ENCODE measurements at places on chromosomes 7 and 10. TPM values are rescaled to one million over a fixed set of nuclear protein-coding genes. Genes with fewer than 3 reads are reported as not detected.

GRCh38 chr10:47371629-47372485 is 12.2 kb downstream of the ZNF488 start:
- no peak for DNase-seq

Gene C10orf62
- polyA plus RNA-seq, result not detected

DNA sequence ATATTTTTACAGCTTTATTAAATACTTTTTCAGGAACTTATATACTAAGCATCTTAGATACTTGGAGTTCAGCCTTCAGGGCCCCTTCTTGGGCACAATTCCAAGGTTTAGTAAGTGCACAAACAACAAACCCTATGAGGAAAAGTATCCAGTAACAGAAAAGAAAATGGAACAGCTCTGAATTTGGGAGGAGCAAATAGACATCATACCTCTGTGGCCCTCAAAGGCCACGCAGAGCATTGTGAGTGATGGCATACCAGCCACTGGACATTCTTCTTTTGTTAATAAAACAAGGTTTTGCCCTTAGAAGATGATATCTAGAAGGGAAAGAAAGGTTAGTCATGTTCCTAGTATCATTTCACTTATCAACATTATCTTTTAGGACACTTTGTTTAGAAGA is 46.0 kb downstream of the ST7 start:
- no peak for DNase-seq

Gene IFIT5
- polyA plus RNA-seq, result 4.3 TPM

Gene ZNF316
- polyA plus RNA-seq, result 54.9 TPM

GRCh38 chr10:24235471-24235870 is 26.5 kb downstream of the KIAA1217 start:
- DNase-seq, result no peak

GRCh38 chr10:118800920-118801319 is 46.1 kb upstream of the CACUL1 start:
- peak; percentile 15 for DNase-seq

DNA sequence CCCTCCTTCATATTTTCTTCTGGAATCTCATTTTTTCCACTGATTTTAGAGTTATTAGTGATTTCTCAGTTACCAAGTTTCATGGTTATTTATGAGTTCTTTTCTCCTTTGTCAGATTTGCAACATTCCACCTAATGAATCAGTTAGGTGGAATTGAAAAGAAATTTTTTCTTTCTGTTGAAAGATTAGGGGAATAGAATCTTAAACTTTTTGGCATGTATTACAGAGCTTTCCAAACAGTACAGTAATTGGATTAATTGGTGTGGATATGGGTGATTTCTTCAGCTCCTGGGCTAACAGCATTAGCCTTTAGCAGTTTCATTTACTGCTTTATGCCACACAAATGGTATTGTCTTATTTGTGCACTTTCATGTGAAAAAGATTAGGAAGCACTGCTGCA is 17.0 kb downstream of the STAM start:
- DNase-seq, result no peak

GRCh38 chr10:61805091-61805490 is 96.4 kb upstream of the ARID5B start:
- no peak for DNase-seq

DNA sequence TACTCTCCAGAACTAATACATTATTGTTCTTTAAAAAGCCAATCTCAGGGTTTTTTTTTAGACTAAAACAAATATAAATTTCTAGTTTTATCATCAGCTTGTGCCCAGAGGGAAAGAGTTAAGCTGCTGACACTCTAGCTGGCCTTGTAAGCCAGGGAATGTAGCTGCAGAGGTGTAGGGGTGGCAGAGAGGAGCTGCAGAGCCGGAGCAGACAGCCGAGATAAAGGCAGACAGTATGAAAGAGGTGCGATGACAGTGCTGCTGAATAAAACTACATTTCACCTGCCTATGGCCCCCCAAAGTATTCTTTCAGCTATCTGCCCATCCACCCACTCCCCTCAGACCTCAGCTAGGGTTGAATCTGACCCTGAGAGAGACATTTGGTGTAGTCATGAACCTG is 653.7 kb upstream of the ZWINT start:
- no peak for DNase-seq

GRCh38 chr7:27839099-27839498 is 99.1 kb downstream of the TAX1BP1 start:
- DNase-seq, result no peak

Gene RAMP3
- polyA plus RNA-seq, result not detected

DNA sequence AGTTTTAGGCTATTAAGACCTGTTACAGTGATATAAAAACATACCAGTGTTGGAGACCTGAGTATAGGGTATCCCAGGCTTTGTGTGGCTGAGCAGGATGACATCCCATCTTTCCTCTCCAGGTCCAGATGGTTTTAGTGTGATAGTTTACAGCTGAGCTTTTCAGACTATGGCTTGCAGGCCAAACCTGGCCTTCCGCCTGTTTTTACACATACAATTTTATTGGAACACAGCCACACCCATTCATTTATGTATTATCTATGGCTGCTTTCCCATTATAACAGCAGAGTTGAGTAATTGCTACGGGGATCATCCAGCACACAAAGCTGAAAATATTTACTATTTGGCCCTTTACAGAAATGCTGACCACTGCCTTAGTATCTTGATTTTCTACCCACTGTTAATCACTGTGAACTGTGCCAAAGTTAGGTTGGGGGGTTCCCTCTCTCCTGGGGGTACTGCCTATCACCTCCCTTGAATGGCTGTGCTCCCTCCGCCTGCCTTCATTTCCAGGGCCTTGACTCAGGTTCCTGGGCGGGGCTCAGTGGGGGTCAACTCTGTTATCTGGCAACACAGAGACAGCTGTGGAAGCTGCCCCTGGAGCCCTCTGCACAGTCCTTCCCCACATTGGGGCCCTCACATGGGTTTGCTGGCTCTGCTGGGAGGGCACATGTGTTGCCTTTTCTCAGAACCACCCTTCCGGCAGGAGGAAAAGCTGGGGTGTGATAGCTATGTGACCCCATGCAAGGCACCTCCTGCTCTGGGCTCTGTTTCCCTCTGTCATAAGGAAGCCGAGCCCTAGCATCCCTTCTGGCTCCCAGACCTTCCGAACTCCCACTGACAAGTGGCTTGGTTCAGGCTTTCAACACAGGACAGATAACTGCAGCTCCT is 40.3 kb upstream of the SH2D4B start:
- no peak for DNase-seq

- peak; percentile 55 for DNase-seq
Measured at GRCh38 chr10:80599424-80599847, 61.7 kb downstream of the SH2D4B start.

- no peak for DNase-seq
Measured at GRCh38 chr7:2716488-2716887, 28.5 kb downstream of the AMZ1 start.

Gene TBXAS1
- polyA plus RNA-seq, result 5.4 TPM

DNA sequence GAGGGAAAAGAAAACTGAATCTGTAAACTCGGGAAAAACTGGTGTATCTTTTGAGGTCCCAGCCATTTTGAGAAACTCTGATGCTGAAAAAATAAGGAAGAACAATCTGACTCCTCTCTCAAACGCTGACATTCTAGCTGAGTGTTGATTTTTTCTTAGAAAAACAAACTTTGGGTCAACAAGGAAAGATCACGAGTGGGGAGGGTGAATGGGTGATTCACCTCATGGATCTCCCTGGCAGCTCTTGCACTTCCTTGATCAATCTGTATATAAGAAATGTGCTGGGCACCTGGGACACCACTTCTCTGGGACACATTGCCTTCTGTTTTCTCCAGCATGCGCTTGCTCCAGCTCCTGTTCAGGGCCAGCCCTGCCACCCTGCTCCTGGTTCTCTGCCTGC is at the start of gene PIP:
Gene PIP, plus strand, starts transcription at position 297 of the 400 bp plus-strand sequence. Its CDS starts 40 bp downstream, at position 337.
- DNase-seq, result no peak

DNA sequence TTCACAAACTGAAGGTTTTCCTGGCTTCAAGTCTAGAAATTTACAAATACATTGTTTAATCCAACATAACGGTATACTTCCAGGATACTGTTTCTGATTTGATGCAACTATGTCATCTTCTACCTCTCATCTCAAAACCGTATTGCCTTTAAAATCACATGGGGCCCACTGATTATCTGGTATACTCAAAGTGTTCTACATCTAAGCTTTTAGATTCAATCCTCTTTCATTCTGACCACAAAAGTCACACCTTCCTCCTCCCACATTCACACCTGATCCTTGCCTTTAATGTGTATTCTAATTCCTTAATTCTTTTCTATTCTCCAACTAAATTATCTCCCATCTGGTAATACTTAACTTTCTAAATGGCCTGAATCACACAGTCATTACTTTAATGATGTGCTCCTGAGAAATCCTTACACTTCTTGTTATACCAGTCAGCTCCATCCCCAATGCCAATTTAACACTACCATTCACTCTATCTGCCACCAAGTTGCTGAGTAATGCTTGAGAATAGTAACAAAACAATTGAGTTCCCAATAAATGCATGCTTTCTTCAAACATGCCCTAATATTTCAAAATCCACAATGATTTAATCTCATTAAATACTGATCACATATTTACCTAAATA is 13.0 kb downstream of the ATAD1 start:
- no peak for DNase-seq

DNA sequence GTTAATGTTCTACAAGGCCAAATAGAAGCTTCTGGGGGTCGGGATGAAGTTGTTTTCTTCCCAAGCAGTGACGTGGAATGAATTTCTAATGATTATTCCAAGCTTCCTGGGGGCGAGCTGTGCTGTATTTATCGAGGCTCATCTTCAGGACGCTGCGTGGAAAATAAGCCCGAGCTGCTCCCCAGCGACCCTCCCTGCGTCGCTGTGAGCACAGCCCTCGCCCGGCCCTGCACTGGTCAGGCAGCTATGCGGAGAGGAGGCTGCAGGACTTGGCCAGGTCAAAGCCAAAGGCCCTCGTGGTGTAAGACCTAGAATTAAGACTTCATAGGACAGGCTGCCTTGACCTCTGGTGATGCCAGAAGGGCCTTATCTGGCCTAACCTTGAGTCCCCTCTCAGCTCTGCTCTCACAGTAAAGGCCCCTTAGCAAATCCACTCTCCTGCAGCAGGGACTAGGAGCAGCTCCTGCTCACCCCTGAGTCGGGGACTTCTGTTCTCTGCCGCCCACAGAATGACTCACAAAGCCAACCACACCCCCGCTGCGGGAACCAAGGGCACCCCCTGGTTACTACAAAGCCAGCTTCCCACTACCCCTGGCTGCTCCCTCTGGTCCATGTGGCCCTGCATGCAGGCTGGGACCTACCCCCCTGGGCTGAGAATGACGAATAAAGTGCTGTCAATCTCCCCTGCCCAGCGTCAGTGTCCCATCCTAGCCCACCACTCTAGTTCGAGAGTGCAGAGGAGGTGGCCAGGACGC is 501.6 kb downstream of the TCERG1L start:
- no peak for DNase-seq

Gene ANKRD22
- 0.09 TPM for polyA plus RNA-seq

GRCh38 chr7:42457663-42458062 is 220.7 kb upstream of the GLI3 start:
- no peak for DNase-seq

DNA sequence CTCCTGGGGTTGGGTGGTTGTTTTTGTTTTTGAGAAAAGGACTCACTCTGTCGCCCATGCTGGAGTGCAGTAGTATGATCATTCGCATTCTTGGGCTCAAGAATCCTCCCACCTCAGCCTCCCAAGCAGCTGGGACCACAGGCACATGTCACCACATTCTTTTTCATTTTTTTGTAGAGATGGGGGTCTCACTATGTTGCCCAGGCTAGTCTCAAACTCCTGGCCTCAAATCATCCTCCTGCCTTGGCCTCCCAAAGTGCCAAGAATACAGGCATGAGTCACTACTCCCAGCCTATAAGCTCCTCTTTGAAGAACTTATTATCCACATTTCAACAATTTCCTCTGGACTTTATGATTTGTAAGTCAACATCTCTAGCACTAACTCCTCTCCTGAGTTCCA is 102.7 kb downstream of the KMT2C start:
- DNase-seq, result no peak

Gene CDC14C
- not detected for polyA plus RNA-seq

- DNase-seq, result no peak
Measured at GRCh38 chr10:34813626-34814222, 1.4 kb downstream of the PARD3 start.

DNA sequence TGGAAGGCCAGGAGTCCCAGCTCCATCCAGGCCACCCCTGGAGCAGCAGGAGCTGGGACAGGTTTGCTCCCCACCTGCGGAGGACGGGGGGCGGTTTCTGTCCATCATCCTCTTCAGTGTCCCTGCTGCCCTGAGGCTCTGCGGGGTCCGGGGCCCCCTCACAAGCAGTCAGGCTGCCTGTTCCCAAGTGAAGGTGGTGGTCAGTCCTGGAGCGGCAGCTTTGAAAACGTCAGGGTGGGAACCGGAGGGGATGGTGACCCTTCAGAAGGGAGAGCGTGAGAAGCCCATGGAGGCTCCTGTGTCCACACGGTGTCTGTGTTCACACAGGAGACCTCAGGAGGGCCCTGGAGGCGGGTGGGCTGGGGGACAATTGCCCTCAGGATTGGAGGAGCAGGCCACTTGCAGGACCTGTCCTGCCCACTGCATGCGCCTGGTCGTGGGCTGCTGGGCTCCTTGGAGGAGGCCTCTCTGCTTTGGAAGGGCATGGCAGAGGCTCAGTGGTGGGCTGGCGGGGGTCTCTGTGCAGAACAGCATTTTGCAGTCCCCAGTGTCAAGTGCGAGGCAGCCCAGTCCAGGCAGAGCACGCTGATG is 49.3 kb upstream of the INPP5A start:
- DNase-seq, result no peak

GRCh38 chr7:8531991-8532515 is 98.6 kb downstream of the NXPH1 start:
- DNase-seq, result no peak

DNA sequence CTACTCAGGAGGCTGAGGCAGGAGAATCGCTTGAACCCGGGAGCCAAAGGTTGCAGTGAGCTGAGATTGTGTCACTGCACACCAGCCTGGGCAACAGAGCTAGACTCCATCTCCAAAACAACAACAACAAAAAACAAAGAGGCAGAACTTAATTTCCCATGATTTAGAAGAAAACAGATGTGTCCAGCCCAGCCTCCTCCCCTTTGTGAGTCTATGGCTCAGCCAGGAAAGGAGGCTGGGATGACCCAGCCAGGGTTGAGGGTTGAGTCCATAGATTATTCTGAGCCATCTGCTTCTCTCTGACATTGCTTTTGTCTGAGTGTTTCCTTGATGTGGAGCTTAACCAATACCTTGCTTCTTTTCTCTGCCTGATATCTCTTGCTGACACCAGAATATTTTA is 994.1 kb downstream of the TYW1 start:
- no peak for DNase-seq

DNA sequence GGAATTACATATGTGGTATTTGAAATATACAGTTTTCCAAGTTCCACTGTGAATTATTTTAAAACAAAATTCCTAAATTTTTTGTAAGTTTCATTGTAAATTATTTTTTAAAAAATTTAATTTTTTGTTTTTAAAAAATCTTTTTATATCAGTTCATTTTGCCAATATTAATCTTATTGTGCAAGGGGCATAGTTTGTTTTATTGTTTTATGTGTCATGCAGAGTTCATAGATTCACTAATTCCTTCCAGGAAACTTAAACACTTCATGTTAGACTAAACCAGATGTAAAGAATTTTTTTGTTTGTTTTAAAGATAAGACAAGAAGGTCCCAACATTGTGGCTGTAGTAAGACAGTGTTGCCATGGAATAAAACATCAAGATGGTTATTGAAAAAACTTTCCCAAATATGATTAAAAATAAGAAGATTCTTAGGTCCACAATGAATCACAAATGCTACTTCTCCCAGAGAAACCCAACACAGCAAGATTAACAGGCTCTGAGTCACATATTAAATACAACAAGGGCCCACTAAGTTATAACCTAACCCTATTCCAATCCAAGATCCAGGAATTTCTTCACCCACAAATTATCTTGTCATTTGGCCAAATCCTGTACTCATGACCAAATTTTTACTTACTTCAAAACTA is 464.7 kb upstream of the IGFBP3 start:
- DNase-seq, result no peak

Gene PLEKHS1
- 0.06 TPM for polyA plus RNA-seq
